Stimulated activated CD4-positive, alpha-beta T cell treated with anti-CD3 and anti-CD28 coated beads, TNF-alpha, amount 100 ng/mL, for 24 hours (primary cell): ENCODE measurements at places on chromosomes 6 and 20.

DNA sequence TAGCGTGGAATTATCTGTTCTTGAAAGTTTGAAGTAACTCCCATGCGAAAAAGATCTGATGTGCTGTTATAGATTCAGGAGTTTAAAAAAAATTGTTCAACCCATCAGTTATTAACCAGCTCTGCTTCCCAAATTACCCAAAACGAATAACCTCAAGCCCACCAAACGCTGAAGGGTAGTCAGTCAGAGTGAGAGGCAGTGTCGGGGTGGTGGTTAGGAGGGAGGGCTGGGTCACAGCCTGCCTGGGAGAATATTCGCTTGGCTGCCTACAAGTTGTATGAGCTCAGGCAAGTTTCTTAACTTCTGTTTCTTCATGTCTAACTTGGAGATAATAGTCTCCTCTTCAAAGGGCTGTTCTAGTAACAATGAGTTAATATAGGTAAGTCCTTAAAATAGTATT, 114.6 kb downstream of the JPH2 start:
- no peak for DNase-seq

- no peak for DNase-seq
Measured at GRCh38 chr6:143936778-143937667, 71.0 kb downstream of the PLAGL1 start.

DNA sequence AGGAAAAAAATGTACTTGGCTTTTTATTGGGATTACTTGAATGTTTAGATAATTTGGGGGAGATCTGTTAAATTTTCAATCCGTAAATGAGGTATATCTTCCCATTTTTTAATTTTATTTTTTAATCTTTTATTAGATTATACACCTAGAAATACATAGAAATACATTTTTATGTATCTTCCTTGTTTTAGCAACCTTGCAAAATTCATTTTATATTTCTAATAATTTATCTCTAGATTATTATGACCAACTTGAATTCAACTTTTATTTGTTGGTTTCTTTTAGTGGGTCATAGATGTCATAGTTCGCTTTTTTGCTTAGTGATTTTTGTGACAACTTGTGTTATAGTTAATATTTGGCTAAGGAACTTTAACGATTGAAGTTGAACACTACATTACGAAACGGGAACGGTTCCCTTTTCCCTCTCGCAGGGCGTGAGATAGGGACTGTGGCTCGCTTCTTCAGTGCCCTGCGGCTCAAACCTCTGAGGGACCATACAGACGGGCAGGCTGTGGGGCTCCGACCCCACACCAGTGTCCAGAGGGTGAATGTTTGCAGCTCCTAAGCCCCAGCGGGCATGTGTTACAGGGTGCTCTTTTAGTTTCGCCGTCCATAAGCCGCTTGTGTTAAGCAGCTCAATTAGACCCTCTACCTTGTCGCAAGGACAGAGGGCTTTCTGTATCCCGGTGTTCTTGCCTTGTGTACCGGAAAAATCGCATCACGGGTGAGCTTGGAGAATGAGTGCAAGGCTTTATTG, 53.8 kb downstream of the PRND start:
- DNase-seq = no peak

GRCh38 chr20:14148042-14148441, 152.7 kb downstream of the MACROD2 start:
- no peak for DNase-seq

- DNase-seq = no peak
Measured at GRCh38 chr6:52435345-52435744, 15.2 kb downstream of the EFHC1 start.

DNA sequence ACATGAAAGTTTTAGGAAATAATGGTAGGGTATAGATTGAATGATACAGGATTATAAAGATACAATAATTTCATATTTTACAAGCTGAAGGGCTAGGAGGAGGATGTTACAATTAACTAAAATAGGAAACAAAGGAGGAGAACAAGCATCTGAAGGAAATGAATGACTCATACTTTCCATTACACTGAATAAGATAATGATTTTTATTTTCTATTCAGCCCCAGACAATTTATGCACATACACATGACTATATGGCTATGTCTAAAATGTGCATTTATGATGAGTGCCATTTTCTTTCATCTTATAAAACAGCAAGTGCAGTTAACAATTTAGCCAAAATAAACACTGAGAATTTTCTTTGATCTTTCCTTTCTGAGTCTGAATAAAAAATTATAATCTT, 994.6 kb upstream of the ADGRB3 start:
- DNase-seq = no peak

DNA sequence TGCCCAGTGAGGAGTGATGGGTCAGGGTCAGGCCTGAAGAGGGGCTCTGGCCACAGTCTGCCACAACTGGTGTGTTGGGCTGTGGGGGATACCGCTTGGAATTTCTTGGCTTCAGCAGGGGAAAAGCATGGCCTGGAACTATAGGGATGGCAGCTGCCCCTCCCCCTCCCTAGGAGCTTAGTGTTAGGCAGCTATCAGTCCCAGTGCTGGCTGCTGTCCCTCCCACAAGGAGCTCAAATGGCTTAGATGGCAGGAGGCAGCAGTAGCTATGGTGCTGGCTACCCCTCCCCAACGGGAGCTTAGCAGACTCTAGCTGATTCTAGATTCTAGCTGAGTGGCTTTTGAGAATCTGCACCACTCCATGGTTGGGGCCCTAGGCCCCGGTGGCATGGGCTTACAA, 414.5 kb upstream of the HSF2 start:
- DNase-seq = no peak

DNA sequence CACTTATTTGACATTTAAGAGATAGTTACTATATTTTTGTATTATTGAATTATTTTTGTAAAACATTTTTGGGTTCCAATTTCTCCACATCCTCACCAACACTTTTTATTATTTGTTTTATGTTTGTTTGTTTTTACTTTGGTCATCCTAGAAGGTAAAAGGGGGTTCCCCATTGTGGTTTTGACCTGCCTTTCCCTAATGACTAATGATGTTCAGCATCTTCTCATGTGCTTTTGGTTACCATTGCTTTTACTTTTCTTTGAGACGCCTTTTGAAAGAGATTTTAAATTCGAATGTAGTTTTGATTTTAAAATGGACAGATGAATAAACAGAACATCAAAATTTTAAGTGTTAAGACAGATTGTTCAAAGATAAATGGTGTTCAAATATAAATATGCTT, 46.9 kb downstream of the AK9 start:
- DNase-seq = no peak

GRCh38 chr6:2687456-2687855, 63.3 kb downstream of the MYLK4 start:
- DNase-seq = no peak

DNA sequence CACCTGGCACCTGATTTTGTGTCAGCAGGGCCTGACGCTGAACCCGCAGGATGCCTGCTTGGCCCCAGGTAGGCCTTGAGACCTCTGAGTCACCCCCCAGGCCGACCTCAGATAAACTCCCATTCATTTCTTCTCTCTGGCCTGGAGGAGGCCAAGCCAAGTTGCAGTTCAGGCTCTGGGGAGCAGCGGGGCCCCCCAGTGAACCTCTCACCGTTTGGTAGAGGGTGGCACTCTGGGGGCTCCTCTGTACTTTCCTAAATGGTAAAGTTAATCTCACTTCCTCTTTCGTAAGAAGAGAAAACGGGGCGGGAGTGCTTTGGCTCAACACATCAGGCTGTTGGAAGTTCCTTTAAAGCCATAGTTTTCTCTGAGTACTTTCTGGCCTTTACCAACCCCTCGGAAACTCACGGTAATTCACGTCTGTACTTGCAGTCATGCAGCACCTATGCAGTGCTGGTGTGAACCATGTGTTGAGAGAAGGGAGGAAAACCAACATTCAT, 2.8 kb downstream of the SIRPA start:
- no peak for DNase-seq

- no peak for DNase-seq
Measured at GRCh38 chr6:40282986-40283385, 304.2 kb downstream of the LRFN2 start.

DNA sequence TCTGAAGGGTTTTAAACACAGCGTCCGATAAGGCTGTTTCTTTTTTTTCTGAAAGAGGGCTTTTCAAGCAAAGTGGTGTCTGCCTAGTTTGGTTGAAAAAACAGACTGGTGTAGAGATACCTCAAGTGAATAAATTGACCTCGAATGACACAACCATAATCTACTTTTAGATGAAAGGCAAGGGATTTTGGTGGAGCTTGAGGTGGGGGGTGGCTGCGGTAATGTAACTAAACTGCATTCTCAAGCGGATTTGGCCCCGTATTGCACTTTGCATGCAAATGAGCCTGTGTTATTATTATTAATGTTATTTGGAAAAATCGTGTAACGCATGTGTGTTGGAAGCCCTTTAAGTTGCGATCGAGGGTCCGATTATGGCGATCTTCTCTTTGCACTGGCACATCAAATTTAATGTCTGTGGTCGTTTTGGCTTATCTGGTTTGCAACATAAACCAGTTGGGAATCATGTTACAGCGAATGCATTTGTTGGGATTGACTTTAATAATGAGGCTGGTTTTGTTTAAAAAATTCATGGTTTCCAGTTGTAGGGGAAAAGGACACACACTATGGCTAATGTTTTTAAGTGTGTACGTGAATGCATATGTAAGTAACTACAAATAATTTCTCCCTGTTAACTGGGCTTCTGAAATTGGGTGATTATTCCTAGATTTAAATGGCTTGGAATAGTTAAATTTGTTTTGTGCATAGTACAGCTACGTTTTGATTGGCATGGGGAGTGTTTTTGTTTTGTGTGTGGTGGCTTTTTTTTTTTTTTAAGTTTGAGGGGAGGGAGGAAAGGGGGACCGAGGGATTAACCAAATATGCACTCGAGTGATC, 1.0 kb downstream of the JARID2 start:
- DNase-seq = no peak

GRCh38 chr20:43415661-43416430, 41.9 kb upstream of the SRSF6 start:
- DNase-seq = no peak

- no peak for DNase-seq
Measured at GRCh38 chr6:109299776-109300564, 82.3 kb downstream of the CD164 start.

DNA sequence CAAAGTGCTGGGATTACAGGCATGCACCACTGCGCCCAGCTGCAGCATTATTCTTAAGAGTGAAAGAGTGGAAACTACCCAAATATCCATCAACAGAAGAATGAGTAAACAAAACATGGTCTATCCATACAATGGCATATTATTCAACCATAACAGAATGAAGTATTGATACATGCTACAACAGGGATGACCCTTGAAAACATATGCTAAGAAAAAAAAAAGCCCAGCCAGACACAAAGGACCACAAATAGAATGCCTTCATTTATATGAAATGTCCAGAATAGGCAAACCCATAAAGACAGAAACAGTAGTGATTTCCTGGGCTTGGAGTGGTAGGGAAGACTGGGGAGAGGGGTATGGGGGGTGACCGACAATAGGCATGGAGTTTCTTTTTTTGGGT, 7.1 kb downstream of the TUBB2B start:
- no peak for DNase-seq

DNA sequence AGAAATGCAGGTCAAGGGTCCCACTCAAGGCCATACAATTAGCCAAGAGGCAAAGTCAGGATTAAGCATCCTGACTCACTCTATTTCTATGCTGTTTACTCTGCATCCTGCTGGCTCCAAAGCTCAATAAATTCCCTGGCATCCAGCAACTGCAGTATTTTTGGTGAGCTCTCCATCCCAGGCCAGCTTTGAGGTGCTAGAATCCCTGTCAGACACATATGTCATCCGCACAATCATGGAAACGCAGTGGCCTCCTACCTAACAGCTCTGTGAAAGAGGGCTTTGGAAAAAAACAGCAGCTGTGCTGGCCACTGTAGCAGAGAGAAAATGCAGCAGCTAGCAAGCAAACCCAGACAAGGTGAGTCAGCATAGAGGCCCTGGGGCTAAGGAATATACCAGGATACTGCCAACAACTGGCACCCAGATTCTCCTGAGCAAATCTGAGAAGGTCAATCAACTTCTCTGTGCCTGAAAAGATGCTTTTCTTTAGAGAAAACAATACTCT, 58.4 kb downstream of the ANKEF1 start:
- no peak for DNase-seq

GRCh38 chr20:16451001-16451400, 122.2 kb downstream of the KIF16B start:
- no peak for DNase-seq

DNA sequence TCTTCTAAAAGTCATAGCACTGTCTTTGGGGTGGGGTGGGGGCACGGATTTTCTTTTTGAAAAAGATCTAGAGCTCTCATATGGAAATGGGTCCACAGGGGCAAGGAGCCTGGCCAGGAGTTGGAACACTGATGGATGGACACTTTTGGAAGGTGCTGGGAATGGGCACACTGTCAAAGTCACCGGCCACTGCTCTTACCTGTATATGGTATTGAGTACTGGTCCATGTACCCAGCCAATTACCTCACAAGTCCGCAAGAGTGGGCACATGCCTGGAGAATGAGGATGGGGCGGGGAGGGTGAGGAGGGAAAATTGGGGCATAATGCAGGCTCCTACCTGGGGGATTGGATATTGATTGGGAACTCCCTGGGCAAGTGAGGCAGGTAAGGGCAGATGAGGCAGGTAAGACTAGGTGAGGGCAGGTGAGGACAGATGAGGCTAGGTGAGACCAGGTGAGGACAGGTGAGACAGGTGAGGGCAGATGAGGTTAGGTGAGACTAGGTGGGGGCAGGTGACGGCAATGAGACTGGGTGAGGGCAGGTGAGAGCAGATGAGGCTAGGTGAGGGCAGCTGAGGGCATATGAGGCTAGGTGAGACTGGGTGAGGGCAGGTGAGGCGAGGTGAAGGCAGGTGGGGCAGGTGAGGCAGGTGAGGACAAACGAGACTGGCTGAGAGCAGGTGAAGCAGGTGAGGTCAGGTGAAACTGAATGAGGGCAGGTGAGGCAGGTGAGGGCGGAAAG, 167.9 kb downstream of the NRN1 start:
- no peak for DNase-seq

DNA sequence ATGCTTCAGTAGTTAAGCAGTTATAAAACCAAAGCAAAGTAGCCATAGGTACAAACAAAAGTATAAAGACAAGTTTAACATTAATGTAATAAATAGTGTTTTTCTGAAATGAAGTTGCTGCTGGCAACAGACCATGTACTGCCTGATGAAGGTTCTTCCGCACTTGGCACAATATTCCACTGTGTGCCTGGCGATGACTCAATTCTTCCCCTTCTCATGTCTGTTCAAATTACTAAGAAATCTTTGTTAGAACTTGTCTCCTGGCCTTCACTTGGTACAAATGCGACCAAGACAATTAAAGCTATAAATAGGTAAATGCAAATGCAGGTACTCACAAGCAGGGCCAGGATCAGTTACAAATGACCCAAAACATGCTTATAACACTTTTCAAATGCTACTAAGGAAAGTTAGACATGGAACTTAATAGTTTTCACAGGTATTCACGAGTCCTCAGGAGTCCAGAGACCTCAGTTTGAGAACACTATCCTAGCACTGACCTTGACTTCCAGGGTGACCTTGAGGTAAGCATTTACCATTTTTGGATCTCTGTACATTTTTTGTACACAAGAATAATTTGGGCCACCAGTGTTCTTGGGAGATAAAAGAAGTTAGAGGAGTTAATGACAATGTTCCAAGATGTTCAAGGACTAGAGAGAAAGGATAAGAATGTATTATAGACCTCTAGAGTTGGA, 8.1 kb upstream of the DDR1 start:
- DNase-seq = peak; percentile 15

GRCh38 chr6:33490198-33490597, 35.8 kb downstream of the ZBTB9 start:
- no peak for DNase-seq

GRCh38 chr20:56440346-56441007, 27.9 kb upstream of the RTF2 start:
- no peak for DNase-seq

- DNase-seq = no peak
Measured at GRCh38 chr20:40811004-40811403, 122.0 kb upstream of the MAFB start.
